LoVo (cell line): ENCODE measurements at places on chromosomes 5 and 9.
A peak's percentile ranks its signal among the peaks of the same experiment; 100 is the strongest.

GRCh38 chr5:120479066-120479465 is 15.0 kb downstream of the PRR16 start:
- DNase-seq = no peak

GRCh38 chr5:96072138-96072790 is 110.6 kb upstream of the ELL2 start:
- no peak for DNase-seq

DNA sequence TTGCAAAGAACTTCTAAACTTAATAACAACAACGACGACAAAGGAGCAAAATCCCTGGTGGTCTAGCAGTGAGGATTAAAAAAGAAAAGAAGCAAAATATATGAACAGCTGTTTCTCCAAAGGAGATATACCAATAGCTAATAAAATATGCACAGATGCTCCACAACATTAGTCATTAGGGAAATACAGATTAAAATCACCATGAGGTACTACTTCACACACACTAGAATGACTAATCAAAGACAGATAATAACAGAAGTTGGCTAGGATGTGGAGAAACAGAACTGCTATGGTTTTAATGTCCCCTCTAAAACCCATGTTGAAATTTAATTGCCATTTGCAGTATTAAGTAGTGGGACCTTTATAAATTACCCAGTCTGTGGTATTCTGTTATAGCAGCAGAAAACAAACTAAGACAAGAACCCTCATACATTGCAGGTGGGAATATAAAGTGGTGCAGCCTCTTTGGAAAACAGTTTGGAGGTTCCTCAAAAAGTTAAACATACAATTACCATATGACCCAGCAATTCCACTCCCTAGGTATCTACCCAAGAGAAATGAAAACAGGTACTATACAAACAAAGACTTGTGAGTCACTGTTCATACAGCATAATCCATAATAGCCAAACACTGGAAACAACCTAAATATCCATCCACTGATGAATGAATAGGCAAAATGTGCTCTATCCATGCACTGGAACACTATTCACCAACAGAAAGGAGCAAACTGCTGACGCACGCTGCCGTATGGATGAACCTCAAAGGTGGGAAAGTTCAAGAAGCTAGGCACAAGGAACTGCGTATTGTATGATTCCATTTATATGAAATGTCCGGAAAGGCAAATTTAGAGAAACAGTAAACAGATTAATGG is 11.4 kb upstream of the DUSP1 start:
- peak; percentile 58 for DNase-seq

- DNase-seq = no peak
Measured at GRCh38 chr5:16571016-16571415, 45.8 kb downstream of the RETREG1 start.

DNA sequence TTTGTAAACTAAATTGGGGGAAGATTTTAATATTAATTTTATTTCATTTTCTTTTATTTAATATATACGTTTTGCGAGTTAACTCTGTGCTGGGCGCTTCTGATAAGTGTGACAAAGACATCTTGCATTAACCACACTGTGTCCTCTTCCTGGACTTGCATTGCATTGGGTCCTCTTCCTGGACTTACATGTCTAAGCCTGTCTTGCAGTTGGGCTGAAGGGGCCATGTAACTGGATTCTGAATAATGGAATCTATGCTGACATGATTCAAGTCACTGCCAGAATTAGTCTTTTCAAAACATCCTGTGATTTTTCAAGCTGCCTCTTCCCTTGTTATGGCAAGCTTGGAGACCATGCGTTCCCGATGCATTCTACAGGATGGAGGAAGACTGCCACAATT is 122.6 kb downstream of the TRIM32 start:
- DNase-seq = no peak

- DNase-seq = no peak
Measured at GRCh38 chr5:133926489-133927299, 41.7 kb downstream of the C5orf15 start.
